ENCODE measurements at places on chromosomes 16 and 17.

DNA sequence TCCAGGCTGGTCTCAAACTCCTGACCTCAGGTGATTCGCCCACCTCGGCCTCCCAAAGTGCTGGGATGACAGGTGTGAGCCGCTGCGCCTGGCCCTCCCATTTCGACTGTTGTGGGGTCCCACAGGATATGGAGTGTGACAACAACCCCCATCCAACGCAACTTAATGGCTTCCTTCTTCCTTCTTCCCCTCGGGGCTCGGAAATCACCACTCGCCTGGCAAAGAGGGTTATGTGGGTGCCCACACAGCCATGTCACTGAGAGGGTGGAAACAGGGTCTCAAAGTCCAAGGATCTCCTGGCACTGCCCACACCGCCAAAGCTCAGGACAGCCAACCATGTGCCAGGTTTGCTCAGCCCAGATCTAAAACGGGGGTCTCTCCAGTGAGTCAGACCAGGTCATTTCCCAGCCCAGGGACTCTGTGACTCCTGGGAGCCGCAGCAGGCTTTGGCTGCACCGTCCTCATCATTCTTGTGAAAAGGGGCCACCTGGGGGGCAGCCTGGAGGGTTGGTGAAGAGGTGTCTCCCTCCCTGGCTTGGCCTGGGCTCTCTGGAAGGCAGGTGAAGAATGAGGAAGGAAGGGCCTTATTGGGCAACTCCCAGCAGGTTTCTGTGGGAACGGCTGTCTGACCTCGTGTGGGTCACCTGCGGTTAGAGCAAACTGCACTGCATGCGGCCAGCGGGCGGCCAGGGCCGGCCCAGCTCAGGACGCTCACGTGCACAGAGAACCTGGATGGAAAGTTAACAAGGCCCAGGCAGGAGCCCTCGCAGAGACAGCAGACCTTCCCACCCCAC lies 25.3 kb upstream of the LITAF start:
- DNase-seq: no peak

- DNase-seq: no peak
Observed at GRCh38 chr16:64416216-64417005, 705.5 kb downstream of the CDH11 start.

- no peak for DNase-seq
Observed at GRCh38 chr17:74853669-74854068, 6.0 kb downstream of the GRIN2C start.

GRCh38 chr16:11188801-11189740 lies 66.9 kb downstream of the SOCS1 start:
- DNase-seq: no peak

GRCh38 chr16:82150549-82150948 lies 19.5 kb downstream of the MPHOSPH6 start:
- no peak for DNase-seq

DNA sequence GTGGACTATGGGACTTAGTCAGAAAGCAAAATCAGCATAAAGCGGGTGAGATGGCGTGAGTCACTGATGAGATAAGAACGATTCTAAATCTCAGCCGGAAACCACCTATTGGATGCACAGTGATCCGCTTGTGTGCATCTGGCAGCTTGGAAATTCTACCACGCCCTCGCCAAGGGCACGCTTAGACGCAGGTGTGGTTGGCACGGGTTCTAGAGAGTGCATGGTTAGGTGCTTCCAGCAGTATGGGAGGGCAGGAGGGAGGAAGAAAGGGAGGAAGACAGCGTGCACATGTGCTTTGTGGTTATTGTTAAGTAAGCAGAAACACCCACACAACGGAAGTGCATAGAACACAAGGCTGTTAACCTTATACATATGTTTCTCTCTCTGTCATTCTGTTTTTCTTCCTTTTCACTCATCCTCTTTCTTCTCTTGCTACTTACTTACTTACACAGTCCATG lies 374.0 kb upstream of the ASIC2 start:
- DNase-seq: no peak

- peak; percentile 88 for DNase-seq
Observed at GRCh38 chr17:7922845-7923628, 6.6 kb downstream of the KCNAB3 start.

GRCh38 chr16:57500578-57501111 lies 14.4 kb upstream of the DOK4 start:
- no peak for DNase-seq

DNA sequence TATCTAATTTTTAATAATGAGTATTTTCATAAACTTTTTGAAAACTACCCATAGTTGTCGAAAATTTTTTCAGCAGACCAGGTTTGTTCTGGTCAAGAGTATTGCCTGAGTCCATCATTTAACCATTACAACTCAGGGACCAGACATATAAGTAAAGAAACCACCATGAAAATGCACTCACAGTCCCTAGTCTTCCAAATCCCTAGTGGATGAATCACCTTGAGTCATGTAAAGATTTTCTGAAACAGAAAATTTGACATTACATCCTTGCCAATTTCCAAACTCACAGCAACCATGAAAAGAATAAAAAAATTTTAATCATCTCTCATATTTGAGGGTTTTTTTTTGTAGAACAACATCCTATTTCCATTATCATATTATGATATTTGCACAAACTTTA lies 1337.5 kb upstream of the CDH8 start:
- no peak for DNase-seq

DNA sequence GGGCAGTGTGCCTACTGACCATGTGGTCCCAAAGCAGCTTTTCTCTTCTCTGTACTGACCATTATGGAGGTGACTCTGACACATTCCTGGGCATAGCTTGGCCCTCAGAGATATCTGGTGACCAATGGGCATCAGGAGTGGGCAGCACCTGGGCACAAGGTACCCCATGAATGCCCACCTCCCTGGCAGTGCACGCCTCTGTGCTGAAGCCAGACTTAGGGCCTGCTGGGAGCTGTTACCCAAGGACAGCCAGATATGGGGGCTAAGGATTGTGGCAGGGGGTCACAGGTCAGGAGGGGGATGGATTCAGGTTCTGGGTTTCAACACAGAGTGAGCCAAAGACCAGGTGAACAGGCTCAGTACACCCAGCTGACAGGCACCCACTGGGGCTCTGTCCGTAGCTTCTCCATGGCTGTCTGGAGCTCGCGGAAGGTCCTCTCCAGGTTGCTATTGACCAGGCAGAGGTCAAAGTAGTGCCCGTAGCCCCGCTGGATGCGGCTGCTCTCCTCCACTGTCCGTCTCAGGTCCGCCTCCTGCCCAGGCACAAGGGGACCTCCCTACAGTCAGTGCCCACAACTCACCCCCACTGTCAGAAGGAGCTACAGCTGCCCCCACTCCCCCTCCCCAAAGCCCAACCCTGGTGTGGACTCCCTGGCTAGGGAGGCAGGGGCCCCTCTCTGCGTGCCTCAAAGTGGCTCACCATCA lies 29.7 kb downstream of the MPP2 start:
- no peak for DNase-seq

GRCh38 chr17:2239170-2239551 lies 64.4 kb downstream of the SMG6 start:
- no peak for DNase-seq

DNA sequence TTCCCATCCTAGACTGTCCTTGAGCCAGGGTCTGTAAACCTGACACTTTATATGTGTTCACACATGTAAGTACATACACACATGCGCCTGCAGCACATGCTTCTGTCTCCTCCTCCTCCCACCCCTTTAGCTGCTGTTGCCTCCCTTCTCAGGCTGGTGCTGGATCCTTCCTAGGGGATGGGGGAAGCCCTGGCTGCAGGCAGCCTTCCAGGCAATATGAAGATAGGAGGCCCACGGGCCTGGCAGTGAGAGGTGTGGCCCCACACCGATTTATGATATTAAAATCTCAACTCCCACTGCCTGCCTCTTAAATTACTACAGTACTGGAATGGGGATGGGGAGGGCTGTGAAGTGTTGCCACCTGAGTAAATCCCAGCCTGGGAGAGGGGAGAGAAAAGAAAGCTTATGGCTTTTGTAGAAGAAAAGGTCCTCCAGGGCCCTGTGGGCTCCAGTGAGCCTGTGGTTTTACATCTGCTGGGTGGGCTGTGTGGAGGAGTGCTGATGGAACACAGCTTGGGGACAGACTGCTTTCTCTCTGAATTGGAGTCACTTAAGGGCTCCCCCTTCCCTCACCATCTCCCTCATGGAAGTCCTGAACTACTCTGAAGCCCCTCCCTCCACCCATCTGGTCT lies 990 bp upstream of the WNK4 start:
- no peak for DNase-seq

- no peak for DNase-seq
Observed at GRCh38 chr16:11605891-11606290, 19.2 kb upstream of the LITAF start.

DNA sequence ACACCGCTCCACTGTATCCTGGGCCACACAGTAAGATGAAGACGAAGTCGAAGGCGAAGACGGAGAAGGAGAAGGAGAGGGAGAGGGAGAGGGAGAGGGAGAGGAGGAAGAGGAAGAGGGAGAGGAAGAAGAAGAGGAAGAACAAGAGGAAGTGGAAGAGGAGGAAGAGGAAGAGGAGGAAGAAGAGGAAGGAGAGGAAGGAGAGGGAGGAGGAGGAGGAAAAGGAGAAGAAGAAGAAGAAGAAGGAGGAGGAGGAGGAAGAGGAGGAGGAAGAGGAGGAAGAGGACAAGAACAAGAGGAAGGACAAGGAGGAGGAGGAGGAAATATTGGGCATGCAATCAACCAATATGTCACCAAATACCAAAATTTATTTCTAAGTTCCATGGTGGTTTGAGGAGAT lies 149.5 kb upstream of the ERCC4 start:
- DNase-seq: no peak

GRCh38 chr16:56206951-56207350 lies 15.7 kb downstream of the GNAO1 start:
- DNase-seq: no peak

- DNase-seq: no peak
Observed at GRCh38 chr17:45284176-45285140, 22.6 kb upstream of the SPATA32 start.

GRCh38 chr16:47110939-47111338 lies 32.8 kb downstream of the NETO2 start:
- DNase-seq: no peak

- DNase-seq: no peak
Observed at GRCh38 chr16:76376988-76377387, 99.8 kb downstream of the CNTNAP4 start.

- DNase-seq: no peak
Observed at GRCh38 chr17:33564146-33564545, 271.1 kb upstream of the ASIC2 start.
